ENCODE measurements at places on chromosomes 2 and 18.

DNA sequence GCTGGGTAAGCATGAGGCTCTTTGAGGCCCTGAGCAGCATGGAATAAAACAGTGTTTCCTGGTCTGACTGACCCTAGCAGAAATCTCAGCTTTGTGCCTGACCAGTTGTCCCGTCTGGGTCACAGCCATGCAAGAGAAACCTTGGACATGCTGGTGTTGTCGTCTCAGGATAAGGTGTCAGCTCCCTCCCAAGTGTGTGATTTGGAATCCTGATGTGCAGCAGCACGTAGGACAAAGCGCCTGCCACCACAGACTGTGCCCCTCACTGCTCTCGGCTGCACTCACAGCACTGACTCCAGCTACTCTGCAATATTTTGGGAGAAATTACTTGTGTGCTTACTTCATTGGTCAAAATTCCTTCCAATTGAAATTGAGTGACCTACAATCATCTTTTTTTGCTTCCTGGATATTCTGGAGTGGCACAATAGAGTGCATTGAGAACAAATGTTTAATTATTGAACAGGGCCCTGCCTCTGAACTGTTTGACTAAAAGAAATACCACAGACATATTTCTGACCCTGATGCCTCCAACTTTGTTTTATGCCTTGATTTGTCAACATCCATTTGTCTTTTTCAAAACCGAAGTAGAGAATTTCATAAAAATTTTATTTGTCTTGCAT lies 352.4 kb downstream of the SOCS6 start:
- DNase-seq: no peak

DNA sequence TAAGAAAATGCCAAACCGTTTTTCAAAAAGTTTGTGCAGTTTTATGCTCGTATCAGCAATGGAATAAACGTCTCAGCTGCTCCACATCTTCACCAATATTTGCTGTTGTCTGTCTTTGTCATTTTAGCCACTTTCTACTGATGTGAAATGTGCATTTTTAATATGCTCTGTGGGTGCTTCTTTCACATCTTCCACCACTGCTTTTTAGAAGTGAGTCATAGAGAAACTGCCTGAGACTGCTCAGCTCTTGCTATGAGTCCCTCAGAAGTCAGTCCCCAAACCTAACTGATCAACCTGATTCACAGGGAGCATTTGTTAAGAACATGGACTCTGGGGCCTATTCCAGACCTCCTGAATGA lies 41.0 kb upstream of the EPC2 start:
- DNase-seq: no peak

DNA sequence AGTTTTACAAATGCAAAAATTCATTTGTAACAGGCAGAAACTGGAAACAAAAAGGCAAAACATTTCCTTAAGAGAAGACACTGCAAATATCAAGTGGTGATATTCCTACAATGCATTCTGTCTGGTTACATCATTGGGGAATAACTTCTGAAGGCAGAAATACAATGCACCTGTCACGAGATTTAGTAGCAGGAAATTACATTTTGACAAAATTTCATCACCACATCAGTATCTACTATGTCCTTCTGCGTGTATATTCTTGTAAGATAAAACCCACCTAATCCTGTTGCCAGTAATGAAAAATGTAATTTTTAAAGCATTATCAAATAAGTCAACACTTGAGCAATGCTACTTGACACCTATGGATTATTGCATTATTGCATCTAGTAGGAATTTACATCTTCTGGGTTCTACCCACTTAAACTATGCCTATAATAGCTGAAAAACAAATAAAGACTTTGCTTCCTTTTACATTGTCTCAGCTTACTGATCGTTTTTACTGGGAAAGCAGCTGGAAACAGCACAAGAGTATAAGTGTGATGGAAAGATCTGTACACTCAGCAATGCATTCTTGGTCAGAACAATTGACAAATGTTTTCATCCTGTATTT lies 59.5 kb downstream of the IRS1 start:
- DNase-seq: no peak

- DNase-seq: no peak
Measured at GRCh38 chr2:151947813-151948165, 119.6 kb upstream of the ARL5A start.

DNA sequence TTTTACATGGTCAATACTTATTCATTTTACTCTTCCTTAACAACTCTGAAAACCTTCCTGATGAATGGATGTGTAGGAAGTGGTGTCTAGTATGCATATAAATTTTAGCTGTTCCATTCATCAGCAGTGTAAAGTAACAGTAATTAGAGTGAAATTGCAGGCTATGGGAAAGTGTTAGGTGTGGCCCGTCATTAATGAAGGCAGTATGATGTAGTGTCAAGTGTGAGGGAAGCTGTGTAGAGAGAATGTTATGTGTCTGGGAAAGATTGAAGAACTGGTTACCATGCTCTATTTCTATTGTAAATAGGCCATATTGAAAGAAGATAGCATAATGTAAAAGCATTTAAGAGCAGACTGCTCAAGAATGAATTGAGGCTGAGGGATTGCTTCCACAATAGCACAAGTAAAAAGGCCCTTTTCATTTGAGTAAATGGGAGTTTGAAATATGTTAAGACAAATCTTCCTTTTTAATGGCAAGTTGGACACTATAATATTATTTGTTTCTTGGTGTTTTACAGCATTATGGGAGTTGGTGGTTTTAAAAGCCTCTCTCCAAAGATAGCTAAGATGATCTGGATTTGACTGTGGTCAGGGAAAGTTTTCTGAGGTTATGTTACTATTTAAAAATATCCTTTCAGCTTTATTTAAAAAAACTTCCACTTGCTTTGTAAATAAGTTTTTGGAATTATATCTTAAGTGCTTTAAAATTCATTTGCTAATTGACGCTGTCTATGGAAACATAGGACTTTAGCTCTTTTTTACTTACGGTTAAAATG lies 401.0 kb upstream of the ZEB2 start:
- no peak for DNase-seq

DNA sequence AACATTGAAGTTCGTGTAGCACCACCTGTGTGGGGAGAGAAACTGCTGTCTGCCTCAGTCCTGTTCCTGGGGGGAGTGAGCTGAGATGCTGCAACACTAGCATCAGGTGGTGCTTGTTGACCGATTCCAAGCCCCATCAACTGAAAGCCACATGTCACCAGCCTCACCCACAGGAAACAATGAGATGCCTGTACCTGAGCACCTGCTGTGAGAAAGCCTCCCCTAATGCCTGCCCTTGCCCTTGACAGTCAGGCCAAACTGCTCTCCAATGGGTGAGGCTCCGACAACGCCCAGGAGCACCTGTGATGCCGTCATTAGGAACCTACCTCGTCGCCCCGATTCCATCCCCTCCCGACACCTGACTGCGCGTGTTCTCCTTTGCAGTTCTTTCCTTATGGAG lies 104.6 kb downstream of the SMC6 start:
- no peak for DNase-seq

GRCh38 chr2:161418715-161419637 lies 2.9 kb downstream of the TBR1 start:
- DNase-seq: no peak

GRCh38 chr2:163247847-163248220 lies 409.3 kb upstream of the KCNH7 start:
- no peak for DNase-seq

- DNase-seq: no peak
Measured at GRCh38 chr2:163191372-163191771, 352.8 kb upstream of the KCNH7 start.

DNA sequence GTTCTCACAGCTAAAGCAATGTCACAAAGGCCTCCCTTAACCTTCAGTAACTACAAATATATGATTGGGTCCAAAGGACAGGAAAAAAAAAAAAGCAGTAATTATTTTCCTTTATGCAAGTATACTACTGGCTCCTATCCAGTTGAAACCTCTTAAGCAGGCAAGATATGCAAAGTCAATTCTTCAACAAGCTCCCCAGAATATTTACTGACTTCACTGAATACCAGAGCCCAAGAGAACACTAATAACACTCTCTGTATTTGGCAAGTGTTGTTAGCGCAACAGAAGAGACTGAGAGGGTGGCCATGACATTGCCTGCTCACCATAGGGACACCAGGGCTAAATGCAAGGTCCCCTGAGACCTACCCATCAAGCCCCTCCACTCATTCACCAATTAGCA lies 74.5 kb downstream of the AP1S3 start:
- no peak for DNase-seq

DNA sequence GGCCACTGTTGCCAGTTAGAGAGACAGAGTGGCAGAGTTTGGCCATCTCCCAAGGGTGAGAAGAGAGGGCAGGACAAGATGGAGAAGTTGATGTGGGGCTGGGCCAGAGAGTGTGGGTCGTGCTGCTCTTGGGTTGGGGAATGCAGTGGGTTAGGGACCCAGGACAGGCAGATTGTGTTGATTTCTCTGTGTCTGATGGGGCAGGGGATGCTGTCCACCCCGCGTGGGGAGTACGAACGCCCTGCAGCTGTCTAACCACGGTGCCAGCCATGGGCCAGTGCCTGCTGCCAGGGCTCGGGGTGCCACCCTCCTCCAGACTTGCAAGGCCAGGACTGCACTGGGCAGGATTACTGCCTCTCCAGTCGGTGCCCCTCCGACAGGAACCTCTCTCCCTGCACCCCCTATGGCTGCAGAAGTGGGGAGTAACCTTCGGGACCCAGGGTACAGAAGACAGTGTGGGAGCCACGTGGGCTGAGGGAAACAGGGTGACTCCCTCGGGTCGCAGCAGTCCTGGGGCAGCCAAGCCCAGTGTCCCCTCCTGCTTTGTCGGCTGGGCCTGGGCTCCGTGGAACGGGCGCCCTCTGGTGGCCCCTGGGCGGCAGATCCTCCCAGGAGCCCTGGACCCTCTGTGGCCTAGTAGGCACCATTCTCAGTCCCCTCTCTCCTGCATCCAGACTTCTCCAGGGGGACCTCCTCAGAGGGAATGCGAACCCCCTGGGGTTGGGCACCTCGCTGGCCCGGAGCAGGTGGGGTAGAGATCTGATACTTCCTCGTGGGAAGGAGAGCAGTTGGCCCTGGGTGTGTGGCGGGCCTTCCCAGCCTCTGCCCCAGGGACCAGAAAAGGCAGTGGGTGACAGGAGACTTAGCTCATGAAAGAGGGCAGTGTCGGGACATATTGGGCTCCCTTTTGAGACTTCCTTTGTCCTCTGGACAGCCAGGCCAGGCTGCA lies 2.7 kb downstream of the GPC1 start:
- no peak for DNase-seq

DNA sequence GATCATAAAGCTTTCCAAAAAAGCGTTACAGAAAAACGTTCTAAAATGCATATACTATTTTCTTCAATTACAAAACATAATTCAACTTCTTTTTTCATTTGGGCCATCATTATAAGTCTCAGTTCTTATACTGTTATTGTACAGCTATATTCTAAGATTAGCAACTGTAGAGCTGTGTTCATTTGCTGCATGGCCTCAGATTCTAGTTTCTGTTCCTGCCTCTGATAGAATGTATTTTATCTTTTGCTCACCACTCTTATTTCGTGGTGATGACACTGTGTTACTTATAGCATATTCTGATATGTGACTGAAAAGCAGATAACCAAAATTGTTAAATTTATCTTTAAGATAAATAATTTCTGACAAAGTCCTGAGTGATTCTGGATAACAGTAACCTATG lies 67.2 kb downstream of the PTRHD1 start:
- no peak for DNase-seq

DNA sequence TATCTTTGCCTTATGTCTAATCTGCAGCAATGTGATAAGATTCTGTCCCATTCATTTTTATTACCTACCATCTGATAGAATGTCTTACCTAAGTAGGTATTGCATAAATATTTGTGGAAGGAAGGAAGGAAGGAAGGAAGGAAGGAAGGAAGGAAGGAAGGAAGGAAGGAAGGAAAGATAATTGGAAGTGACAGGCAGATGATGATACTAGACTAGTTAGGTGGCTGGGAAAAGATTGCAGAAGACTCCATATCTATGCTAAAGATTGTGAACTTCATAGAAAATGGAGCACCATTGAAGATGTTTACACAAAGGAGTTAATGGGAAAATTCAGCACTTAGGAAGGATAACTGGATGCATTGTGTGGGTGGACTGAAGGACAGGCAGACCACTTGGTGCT lies 909.0 kb downstream of the EPHA4 start:
- no peak for DNase-seq

DNA sequence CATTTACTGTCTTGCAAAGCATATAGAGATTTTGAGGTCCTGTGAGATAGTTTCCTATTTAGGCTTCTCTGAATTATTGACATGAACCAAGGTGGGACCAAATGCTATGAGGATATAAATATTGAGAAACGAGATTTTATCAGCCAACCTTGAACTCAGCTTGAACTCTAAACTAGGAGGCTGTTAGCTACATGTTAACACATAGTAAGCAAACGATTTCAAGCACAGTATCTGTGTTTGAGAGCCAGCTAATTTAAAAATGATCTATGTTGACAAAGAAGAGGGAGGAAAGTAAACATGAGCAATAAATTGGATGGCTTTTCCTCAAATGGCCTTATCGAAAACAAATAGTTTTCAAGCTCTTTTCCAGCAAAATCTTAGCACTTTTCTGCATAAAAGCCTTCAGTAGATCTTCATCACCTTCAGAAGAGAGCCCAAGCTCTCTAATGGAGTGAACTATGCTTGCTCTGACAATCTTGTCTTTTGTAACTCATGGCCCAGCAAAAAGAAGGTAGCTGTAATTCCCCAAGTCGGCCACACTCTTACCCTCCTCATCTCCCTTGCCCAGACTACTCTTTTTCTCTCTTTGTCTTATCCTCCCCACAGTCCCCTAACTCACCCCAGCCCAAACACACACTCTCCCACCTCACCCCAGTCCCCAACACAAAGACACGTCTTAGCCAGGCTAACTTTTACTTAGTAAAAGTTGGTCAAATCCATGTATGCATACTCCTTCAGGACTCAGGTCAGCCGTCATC lies 14.7 kb downstream of the CD28 start:
- DNase-seq: no peak

GRCh38 chr2:120583851-120584570 lies 151.7 kb upstream of the GLI2 start:
- DNase-seq: no peak

GRCh38 chr2:157929871-157930667 lies 53.9 kb upstream of the ACVR1 start:
- no peak for DNase-seq

GRCh38 chr2:174024524-174025270 lies 59.5 kb upstream of the SP3 start:
- DNase-seq: no peak

Measured in NCI-H187 treated with DMSO at 0.1 percent for 48 hours (cell line).